NCI-H446 (cell line): ENCODE measurements at places on chromosomes 7 and 10.

DNA sequence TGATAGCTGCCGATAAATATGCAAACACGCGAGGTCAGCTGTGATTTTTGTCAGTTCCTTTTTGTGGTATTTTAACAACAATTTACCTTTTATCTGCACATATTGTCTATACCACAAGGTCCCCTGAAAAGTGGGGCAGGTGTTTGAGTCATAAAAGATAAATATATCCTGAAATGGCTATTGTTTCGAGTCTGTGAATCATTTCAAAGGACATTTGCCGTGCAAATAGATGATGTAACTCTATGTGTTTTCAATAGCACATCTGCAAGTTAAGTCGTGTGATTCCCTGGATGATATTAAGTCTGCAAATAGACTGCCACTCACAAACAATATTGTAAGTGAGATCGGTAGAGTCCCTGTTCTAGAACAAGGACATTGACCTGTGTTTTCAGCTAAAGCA is 193.0 kb upstream of the PITRM1 start:
- DNase-seq: no peak

DNA sequence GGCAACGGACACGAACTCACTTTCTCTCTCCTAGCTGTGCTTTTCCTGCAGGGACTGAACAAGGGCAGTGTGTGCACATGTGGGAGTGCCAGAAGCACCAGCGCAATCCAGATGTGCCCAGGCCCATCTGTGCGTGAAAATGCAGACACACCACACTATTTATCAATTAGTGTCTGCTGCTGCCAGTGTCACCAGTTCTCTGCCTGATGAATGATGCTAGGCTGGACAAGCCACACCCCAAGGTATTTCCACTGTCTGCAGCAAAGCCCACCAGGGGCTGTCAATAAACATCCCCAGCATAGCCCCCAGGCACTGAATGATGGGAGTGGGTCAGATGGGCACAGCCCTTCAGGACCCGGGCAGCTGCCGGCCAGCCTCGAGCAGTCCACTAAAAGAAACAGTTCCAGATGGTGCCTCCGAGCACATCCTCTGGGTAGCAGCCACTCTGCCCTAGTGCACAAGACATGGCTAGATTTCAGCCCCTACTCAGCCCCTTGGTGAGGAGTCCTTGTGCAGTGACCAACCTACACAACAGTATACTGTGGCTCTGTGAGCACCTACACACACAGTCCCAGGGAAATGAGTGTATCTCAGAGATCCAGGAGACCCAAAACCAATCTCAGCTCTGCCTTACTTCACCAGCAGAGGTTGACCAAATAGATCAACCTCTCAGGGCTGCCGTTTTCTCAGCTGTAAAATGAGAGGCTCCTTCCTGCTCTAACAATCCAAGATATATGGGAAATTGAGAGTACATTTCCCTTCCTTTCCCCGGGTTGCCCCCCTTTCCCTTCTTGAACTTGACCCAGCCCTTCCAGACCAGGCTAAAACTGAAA is 314.7 kb downstream of the PLXNA4 start:
- DNase-seq: no peak

GRCh38 chr7:106223156-106223555 is 61.6 kb downstream of the NAMPT start:
- no peak for DNase-seq

- DNase-seq: peak; percentile 81
These were observed 4.3 kb upstream of the YKT6 start for GRCh38 chr7:44196450-44196872.

- no peak for DNase-seq
These were observed 11.8 kb upstream of the ZMIZ2 start for GRCh38 chr7:44736896-44737295.

- no peak for DNase-seq
These were observed 5.0 kb upstream of the PRKAR1B start for GRCh38 chr7:732094-732541.

DNA sequence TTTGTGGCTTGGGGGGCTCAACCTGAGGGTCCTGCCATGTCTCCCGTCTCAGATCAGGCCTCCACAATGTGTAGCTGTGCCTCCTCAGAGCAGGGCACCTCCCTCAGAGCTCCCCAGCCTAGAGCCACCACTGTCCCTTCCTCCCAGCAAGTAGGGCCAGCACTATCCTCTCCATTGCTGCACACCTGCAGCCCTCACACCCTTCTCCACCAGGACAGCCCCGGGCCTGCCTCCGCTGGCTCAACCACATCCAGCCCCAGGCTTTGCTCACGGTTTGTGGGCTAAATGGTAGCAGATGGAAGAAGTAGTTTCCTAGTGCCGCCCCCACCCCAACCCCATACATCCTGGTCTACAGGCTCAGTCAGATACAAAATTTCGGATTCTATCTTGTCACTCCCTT is 10.1 kb downstream of the NFKB2 start:
- no peak for DNase-seq

DNA sequence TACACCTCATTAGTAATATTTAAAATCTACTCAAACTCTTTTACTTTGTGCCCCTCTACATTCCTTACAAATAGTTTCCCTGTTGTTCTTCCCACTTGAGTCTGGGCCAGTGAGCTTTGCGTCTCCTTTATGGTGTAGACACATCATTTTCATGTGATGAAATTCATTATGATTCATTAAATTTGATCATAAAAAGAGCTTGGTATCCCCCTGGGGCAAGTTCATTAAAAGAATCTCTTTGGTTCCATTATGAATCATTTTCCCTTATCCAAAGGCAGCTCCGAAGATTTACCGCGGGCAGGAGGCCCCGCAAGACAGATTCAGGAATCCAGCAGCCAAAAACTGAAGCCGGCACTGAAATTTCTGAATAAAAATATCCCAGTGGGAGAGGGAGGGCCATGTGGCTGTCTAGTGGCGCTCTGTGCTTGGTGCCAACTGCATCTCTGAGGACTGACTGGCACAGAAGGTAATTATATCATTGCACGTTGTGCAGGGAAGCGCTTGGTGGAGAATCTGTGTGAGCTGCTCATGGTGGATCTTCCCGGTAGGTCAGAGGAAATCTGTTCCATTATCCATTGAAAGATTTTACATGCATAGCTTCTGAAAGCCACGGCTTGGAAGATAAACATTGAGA is 151.4 kb upstream of the PITRM1 start:
- no peak for DNase-seq

GRCh38 chr10:44008917-44009709 is 360.4 kb upstream of the ZNF32 start:
- DNase-seq: no peak

- DNase-seq: no peak
These were observed 256.6 kb upstream of the GLI3 start for GRCh38 chr7:42493436-42494198.

GRCh38 chr10:3877211-3878000 is 92.4 kb upstream of the KLF6 start:
- DNase-seq: no peak

DNA sequence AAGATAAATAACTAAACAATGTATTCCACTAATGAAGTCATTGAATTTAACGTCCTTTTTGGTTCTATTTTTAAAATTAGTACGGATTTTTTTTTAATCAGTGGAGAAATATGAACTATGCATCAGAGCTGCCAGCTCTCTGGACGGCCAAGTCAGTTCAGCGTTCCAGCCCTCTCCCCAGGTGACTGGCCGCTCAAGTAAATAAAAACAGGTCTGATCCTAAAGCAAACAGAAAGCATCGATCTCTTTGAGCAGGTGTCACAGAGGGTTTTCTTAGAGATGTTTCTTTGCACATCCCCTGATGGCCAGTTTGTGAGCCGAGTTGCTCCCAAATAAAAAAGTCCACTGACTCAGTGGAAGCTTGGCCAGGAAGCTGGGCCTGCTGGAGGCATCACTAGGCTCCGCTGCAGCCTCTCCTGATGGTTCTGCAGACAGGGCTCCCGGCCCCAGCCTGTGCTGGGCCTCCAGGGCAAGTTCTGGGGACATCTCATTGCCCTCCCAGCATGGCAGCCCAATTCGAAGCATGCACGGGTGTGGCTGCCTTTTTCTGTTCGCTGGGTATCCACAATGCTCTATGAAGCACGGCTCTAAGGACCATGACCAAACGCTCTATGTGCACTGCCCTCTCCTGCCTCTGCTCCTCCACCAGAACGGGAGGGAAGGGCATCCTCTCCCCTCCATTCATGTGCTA is 74.7 kb upstream of the PPP2R2D start:
- DNase-seq: no peak

DNA sequence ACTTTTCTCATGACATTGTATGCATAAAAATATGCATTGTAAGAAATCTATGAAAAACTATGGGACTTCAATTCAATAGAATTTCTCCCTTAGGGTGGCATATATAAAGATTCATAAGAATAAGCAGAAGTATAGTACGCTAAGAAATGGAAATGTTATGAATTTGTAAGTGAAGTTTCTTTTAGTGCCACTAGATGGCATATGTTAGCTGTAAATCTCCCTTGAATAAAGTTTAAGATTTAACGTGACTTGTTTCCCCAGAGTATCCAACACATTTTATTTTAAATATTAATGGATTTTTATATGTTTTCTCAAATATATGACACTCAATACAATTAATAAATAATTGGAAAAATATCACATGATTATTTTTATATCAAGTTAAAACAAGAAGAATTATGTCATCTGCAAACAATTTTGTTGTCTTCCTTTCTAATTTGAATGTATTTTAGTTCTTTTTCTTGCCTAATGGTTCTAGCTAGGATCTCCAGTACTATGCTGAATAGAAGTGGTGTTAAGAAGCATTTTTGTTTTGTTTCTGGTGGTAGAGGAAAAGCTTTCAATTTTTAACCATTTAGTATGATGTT is 287.2 kb downstream of the HGF start:
- peak; percentile 58 for DNase-seq

- no peak for DNase-seq
These were observed 59.1 kb upstream of the GJD4 start for GRCh38 chr10:35545878-35546590.

- no peak for DNase-seq
These were observed 158.5 kb upstream of the AUTS2 start for GRCh38 chr7:69439636-69440325.
